ENCODE measurements at places on chromosomes 11 and 22.

- DNase-seq, result no peak
These were observed 7.3 kb downstream of the DGCR6L start for GRCh38 chr22:20312396-20313191.

- DNase-seq, result no peak
These were observed 17.4 kb upstream of the OR10A5 start for GRCh38 chr11:6828103-6828502.

DNA sequence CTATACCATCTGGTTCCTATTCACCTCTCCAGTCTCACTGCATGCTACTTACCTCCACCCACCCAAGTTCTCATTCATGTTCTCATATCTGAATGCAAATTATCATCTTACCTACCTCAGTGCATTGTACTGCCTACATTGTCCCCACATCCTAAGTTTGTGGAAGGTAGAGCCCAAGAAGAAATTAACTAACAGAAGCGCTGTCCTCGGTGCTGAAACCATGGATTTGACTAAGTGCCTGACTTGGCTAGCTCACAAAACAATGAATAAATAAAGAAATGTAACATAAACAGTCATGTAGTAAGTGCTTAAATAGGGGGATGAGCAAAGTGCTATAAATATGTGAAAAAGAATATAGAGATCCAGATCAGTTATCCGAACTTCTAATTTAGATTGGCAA is 63.2 kb downstream of the GRIA4 start:
- no peak for DNase-seq

DNA sequence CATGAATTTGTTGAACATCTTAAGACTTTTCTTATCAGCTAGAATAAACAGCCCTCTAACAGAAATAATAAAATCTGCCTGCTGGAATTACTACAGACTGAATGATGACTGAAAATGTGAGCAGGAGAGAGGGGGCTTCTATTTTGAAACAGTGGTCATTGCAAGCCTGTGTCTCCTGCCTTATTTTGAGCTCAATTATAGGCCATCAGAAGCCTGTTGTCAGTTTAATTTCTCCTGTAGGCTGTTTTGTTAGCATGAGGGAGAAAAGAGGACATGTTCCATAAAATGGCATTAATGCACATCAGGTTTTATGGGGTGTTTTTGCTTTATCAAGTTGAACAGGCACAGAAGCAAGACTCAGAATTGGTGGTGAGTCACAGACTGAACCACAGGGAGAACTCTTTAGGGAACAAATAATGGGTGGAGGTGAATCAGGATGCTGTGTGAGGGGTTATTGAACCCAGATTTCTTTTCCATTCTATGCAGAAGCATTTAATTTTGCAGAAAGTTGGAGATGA is 129.1 kb downstream of the PARVA start:
- DNase-seq, result no peak

DNA sequence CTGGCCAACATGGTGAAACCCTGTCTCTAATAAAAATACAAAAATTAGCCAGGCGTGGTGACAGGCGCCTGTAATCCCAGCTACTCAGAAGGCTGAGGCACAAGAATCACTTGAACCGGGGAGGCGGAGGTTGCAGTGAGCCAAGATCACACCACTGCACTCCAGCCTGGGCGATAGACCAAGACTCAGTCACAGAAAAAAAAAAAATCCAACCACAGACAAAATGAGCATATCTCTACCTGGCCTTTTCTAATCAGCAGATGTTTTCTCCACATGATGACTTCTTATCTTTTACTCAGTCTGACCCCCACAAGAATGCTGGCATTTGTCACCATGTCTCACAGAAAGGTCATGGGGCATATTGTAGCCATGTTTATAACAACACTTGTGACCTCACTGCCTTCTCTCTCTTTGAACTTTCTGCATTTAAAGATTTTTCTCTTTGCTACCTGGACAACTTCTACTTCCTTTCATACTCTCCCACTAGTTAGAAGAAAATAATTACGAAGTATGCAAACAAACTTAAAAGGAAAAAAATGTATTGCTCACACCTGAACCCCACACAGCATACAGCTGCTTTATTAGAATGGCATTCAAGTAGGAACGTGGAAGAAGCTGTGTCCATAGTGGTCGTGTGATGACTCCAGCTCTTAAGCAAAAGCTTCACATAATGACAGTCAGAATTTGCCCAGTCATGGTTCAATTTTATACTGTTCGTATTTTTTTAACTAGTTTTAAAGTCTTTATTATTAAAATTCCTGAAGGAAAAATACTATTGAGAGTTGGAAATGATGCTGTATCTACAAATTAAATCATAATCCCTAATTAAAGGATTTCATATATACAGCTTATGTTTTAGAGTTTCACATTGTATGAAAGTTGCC is 65.4 kb downstream of the ZC3H12C start:
- no peak for DNase-seq

Data from activated gamma-delta T cell treated with anti-CD3 and anti-CD28 coated beads, Interleukin-2, amount 50 U/mL, for 16 hours (primary cell).